ENCODE measurements at places on chromosomes 1 and 21.
A peak's percentile ranks its signal among the peaks of the same experiment; 100 is the strongest.

DNA sequence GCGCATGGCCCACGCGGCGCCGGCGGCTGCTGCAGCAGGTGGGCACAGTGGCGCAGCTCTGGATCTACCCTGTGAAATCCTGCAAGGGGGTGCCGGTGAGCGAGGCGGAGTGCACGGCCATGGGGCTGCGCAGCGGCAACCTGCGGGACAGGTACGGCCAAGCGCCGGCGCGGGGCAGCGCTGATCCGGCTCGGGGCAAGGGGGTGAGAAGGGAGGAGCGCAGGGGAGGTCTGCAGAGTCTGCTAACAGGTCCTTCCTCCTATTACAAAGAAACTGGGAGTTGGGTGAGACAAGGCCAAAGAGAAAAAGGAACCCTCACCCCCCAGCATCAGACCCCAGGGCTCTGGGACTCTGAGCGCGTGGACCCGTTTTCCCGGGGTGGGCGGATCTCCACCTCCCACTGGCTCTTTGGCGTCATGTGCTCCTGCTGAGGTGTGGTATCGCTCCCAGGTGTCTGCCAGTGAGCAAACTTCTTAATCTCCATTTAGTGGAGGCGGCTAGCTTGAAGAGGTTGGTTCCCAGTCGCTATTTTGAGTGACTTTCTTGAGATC, 431 bp downstream of the MTARC1 start:
- DNase-seq = no peak

DNA sequence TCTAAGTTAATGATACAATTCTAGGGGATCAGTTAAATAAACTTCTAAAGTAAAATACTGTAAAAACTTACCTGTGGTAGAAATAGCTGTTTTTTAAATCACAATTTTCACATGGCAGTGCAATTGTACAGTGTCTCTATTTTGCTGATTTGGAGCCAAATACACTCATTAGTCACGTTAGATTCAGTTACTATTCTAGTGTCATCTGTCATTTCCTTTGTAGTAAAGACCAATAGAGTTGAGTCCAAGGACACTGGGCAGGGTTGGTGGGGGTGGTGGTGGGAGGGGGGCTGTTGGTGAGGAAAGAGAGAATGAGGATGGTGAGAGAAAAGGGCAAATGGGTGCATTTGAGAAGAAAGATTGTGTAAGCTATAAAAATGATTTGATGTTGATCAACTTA, 33.6 kb downstream of the CD55 start:
- peak; percentile 26 for DNase-seq

DNA sequence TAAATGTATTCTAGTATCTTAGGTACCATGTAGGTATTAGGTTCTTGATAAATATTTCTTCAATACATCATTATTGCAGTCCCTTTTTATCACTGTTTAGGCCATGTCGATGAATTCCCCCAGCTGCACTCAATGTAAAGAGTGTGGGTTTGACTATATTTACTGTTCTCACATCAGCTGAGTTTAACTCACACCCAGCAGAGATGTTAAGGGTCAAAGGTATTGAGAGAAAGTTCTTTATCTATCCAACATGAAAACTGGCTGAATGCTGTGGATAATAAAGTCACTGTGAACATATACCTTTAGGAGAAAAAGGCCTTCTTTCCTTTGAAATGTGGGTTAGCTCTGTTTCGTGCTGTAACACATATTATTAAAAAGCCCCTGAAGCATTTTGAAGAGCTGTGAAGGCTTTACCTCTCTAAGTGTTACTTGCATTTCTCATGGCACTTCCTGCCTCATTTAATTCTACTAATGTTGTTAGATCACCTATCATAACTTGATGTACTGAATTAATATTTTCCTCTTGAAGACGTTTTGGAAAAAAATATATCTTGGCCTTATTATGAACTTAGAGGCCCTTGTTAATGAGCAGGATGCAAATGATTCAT, 19.1 kb upstream of the LYST start:
- DNase-seq = no peak

DNA sequence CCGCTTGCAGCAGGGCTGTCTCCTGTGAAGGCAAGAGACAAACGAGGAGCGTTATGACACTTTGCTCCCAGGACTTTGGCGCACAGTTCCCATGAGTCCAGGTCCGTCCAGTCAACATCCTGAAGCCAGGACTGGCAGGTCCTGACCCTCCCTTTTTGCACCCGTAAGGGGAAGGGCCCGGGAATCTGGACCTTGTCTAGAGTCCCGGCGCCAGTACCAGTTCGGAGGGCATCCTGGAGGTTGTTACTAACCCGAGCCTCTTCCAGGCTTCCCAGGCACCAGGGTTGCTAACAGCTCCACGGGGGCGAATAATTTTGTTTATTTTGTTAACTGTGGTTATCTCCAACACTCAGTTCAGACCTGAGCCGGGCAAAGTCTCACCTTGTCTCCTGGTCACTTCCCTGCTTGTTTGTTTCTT, 682 bp upstream of the RWDD3 start:
- peak; percentile 33 for DNase-seq

- DNase-seq = peak; percentile 82
Measured at GRCh38 chr1:98104289-98104688, 183.5 kb upstream of the DPYD start.

- DNase-seq = no peak
Measured at GRCh38 chr1:2316451-2316961, 74.8 kb downstream of the MORN1 start.

DNA sequence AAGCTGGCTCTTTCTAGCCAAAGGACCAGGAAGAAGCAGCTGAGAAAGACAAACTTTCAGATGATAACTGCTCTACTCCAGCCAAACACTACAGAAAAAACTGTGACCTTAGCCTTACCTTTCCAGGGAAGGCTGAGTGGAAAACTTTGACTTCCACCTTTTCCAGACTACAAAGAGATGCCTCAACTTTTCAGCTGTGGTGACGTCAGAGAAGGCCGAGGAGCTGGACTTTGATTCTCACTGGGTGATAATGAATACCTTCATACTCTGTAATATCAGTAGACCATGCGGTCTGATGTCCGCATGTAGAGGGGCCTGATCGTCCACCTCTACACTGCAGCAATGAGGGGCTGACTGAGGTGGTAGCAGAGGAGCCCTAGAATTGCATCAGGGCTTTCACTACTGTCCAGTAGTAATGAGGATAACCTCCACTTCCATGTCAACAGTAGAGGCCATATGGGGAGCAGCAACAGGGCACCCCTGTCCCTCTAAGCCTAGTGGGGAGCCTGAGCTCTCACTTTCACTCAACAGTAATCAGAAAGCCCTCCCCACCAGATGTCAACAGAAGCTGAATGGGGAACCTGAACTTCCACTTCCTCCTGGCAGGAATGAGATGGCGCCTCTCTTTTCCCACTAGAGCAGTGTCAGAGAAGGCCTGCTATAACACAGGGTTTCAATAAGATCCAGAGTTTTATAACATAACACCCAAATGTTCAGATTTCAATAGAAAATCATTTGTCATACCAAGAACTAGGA, 28.4 kb upstream of the PADI1 start:
- DNase-seq = no peak

DNA sequence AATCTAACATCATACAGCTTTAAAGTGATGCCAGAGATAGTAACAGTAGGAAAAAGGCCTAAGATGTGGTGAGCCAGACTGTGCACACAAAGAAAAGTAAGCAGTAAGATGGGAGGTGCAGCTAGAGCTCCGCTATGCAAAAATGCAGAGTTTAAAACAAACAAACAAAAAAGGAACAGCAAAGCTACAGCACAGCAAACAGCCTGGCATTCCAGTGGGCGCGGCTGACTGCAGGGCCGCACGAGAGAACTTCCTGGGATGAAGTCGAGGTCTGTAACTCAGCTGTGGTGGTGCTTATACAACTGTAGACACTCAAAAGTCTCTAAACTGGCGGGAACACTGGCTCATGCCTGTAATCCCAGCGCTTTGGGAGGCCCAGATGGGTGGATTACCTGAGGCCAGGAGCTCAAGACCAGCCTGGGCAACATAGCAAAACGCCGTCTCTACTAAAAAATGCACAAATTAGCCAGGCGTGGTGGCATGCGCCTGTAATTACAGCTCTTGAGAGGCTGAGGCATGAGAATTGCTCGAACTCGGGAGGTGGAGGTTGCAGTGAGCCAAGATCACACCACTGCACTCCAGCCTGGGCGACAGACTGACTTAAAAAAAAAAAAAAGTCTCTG, 30.1 kb downstream of the PRDM15 start:
- DNase-seq = no peak

- peak; percentile 46 for DNase-seq
Measured at GRCh38 chr1:217402301-217402700, 228.6 kb downstream of the GPATCH2 start.

DNA sequence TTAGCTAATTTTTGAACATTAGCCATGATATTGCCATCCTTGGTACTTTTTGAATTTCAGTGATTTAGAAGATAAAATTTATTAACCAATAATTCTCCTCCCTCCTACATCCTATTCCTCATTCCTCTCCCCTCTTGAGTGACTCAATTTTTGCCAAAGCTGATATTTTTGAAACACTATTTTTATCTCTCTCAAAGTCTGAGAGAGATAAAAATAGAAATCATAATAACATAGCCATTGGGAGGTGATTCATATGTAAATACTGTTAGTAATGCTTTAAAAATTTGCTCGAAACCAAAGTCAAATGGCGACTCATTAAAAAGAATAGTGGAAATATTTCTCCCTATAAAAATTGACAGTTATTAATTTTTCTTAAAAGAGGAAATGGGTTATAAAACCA, 97.4 kb downstream of the PATJ start:
- peak; percentile 67 for DNase-seq

- DNase-seq = peak; percentile 94
Measured at GRCh38 chr1:20110679-20111078, 8.7 kb downstream of the PLA2G2D start.

- peak; percentile 96 for DNase-seq
Measured at GRCh38 chr1:67970088-67970487, 80.3 kb downstream of the DIRAS3 start.

- peak; percentile 91 for DNase-seq
Measured at GRCh38 chr1:168893359-168893801, 164.4 kb upstream of the DPT start.

- peak; percentile 77 for DNase-seq
Measured at GRCh38 chr1:24707687-24708086, 37.6 kb upstream of the CLIC4 start.

DNA sequence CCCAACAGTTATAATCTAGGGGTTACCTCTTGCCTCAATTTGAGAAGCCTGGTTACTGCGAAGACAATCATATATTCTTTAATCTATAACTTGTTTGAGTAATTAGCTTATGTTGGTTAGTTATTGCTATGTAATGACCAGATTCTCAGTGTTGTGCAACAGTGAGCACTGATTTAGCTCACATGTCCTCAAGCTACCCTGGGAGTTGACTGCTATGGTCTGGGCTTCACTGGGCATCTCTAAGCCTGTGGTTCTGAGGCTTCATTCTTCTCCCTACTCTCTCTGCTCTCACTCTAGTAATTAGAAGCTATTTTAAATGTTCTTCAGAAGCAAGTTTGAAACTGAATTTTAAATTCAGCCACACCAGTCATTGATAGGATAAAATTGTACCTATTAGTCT, 371.8 kb downstream of the PBX1 start:
- DNase-seq = no peak

GRCh38 chr1:1535201-1536018, 5.0 kb downstream of the TMEM240 start:
- DNase-seq = no peak

GRCh38 chr21:45788198-45788597, 144.7 kb downstream of the PCBP3 start:
- no peak for DNase-seq

DNA sequence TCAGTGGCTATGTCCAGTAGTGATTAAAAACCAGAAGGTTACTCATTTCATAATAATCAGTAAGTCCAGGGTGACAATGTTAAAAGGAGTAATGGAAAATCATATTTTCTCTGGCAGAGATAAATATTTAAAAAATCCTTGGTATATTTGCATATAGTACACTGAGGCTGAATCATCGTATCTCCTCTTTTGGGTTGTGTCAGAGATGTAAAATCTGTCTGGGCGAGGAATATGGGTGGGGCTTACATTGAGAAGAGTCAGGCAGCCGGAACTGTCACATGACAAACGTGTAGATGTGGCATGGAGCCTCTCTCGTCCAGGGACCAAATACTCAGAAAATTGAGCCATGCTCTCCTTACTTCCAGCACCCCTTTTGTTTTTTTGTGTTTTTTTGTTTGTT, 120.9 kb downstream of the FMN2 start:
- DNase-seq = no peak

GRCh38 chr1:226682871-226683814, 55.9 kb downstream of the ITPKB start:
- DNase-seq = no peak

- DNase-seq = no peak
Measured at GRCh38 chr1:231750296-231750695, 123.7 kb downstream of the DISC1 start.

- DNase-seq = no peak
Measured at GRCh38 chr1:168963601-168964000, 142.9 kb upstream of the ATP1B1 start.
